ENCODE measurements at places on chromosomes 12 and 14. TPM values are rescaled to one million over a fixed set of nuclear protein-coding genes. Genes with fewer than 3 reads are reported as not detected.
A peak's percentile ranks its signal among the peaks of the same experiment; 100 is the strongest.

The CRIP1 gene
- 5.4 TPM for total RNA-seq

The IFNG-AS1 gene
- not detected for total RNA-seq

DNA sequence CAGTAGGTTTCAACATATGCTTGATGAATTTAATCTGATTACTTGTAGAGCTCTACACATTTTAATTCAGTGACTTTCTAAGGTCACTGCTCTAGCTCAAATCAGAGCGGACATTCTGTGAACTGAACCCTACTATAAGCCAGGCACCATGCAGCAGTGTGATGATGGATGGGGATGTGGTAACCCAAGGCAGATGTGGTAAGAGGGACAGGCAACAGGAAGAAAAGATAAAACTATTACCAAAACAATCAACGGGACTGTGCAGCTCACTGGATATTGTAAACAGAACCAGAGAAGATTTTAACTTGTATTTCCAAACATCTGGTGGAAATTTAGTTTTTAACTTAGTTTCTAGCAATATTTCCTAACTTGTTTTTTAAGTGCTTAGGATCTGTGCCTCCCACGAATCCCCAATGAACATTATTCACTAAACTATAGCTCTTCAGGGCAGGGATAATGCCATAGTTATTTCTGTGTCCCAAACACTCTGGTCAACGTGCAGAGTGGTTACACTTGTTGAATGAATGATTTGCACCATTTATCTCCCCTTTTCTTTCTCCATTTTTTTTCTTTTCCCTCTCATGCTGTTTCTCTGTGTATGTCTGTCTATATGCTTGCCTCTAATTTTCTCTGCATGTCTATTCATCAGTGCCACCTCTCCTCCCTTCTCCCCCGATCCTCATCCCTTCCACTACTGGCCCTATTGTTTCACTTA, 3.0 kb downstream of the ERO1A start:
- H3K27me3 ChIP-seq, result no peaks in the 10 kb centered on the region
- H3K4me1 ChIP-seq, result peaks cover 64% of the 10 kb centered on the region
- no peak overlapping the region for H3K4me3 ChIP-seq

DNA sequence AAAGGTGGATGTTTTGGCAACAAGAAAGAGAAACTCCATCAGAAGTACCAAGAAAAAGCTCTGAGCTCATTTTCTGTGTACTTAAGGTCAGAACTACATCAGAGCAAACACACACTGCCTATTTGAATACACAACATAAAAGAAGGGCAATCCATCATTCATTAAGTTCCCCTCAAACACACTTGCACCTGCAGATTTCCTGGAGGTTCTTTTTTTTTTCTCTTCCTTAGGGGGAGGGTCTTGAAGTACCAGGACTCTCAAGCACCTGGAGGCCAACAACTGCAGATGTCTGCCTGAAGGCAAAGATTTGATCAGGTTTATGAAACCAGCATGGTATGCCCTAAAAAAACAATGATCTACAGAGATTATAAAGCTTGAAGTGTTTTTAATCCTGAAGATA, 26.1 kb upstream of the PTHLH start:
- DNase-seq, result no peak
- no peak overlapping the region for H3K4me3 ChIP-seq
- H3K27me3 ChIP-seq, result no peaks in the 10 kb centered on the region

DNA sequence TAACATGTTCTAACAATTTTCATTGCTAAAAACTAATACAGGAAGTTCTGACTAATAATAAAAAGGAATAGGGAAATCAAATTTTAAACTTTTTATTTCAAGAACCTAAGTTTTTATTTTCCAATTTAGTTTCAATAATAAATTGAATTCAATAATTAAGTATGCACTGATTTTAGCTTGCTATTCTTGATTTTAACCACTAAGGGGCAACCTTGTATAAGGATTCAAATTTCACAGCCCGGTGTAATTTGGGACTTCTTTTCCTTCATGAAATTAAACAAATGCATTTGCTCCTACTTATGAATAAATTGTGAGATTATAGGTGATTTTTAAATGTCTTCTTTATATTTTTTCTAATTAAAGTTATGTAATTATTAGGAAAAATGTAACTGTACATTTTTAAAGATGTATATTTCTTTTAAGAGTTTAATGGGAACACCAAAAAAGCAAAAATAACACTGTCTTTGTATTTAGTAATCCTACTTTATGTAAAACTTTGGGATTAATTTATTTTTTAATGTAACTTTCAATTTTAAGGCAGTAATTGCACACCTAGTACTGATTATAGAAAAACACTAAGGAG, 241.4 kb upstream of the PDZRN4 start:
- no peak overlapping the region for H3K27ac ChIP-seq
- H3K36me3 ChIP-seq, result no peaks in the 10 kb centered on the region
- DNase-seq, result no peak

- no peak overlapping the region for H3K4me3 ChIP-seq
- H3K27me3 ChIP-seq, result no peaks in the 10 kb centered on the region
- no peak for DNase-seq
- H3K4me1 ChIP-seq, result no peaks in the 10 kb centered on the region
- no peaks in the 10 kb centered on the region for H3K36me3 ChIP-seq
Observed at GRCh38 chr14:44041700-44042099, 465.4 kb downstream of the FSCB start.

The TMTC1 gene
- 20.1 TPM for total RNA-seq

- H3K27ac ChIP-seq, result no peak overlapping the region
- H3K36me3 ChIP-seq, result no peaks in the 10 kb centered on the region
- H3K4me3 ChIP-seq, result no peak overlapping the region
- H3K4me1 ChIP-seq, result no peaks in the 10 kb centered on the region
- no peaks in the 10 kb centered on the region for H3K27me3 ChIP-seq
Observed at GRCh38 chr12:56385873-56386272, 23.2 kb upstream of the APOF start.

GRCh38 chr14:103393070-103393469, 7.9 kb downstream of the MARK3 start:
- H3K27ac ChIP-seq, result peak overlapping the region; percentile 43
- no peak for DNase-seq
- H3K27me3 ChIP-seq, result no peaks in the 10 kb centered on the region
- H3K4me3 ChIP-seq, result no peak overlapping the region

- H3K36me3 ChIP-seq, result no peaks in the 10 kb centered on the region
- no peak overlapping the region for H3K4me3 ChIP-seq
- no peak overlapping the region for H3K27ac ChIP-seq
- DNase-seq, result no peak
- H3K27me3 ChIP-seq, result no peaks in the 10 kb centered on the region
Observed at GRCh38 chr12:77720258-77720657, 110.4 kb upstream of the NAV3 start.

- H3K4me3 ChIP-seq, result peak overlapping the region; percentile 78
- no peaks in the 10 kb centered on the region for H3K27me3 ChIP-seq
- peak overlapping the region; percentile 90 for H3K27ac ChIP-seq
- no peaks in the 10 kb centered on the region for H3K36me3 ChIP-seq
Observed at GRCh38 chr14:30621354-30621939, 672 bp upstream of the SCFD1 start.

DNA sequence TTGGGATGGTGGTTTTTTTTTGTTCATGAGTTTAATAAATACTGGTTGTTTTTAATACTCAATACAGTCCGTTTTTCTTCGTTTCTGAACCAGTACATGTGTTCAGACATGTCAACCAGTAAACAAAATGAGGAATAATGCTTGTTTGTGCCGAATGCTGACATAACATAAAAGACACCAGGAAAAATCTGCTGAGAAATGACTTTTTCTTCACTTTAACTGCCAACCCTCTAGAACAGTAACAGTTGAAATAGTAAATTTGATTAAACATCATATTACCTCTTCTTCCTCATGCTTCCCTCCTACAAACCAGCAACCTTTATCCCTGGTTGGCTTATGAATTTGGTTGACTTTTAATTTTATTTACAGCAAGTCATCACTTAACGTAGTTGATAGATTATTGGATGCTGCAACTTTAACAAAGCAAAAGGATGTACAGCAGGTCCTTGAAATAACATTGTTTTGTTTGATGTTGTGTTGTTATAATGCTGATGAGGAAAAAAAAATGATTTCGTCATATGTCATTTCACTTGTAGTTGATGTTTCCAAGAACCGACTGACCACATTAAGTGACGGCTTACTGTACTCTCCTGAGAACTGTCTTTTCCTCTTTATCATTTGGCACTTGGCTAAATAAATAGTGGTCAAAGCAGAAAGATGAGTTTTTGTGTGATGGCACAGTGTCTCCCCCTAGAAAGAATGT, 340.5 kb downstream of the TMTC2 start:
- H3K4me1 ChIP-seq, result no peaks in the 10 kb centered on the region
- no peak overlapping the region for H3K4me3 ChIP-seq
- H3K27ac ChIP-seq, result no peak overlapping the region
- no peaks in the 10 kb centered on the region for H3K36me3 ChIP-seq
- no peak for DNase-seq

The CPSF2 gene
- 7.8 TPM for total RNA-seq

DNA sequence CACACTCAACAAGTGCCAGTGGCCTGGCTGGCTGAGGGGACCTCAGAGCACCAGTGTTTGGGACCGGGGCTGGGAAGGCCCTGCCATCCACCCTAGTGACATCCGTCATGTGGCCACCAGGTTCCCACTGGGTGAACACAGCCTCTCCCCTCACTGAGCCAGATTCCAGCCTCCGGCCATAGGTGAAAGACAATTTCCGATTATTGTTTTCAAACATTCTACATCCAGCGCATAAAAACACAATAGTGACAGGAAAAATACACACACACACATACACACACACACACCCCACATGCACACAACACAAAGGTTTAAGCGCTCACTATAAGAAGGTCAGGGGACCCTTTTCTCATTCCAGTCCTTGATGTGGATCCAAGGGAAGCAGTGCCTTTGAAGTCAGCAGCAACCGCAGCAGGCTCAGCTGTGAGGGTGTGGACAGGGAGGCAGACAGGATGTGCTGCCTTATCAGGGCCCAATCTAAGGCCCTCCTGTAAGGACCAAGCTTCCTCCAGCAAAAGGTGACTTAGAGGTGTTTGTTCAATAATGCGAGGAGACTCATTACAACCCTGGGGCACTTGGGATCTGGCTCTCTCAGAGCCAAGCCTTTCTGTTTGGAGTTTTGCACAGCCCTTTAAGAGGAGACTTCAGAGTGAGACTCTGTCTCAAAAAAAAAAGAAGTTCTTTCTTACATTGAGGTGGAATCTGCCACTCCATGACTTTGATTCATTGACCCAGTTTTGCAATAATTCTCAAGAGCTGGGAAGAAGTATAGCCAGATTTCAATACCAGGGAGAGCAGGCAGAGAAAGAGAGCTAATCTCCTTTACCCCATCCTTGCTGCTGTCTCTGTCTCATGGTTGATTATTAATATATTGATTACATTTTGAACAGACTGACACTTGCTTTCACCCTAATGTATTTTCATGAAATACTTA, 227.8 kb downstream of the ZFP36L1 start:
- no peak for DNase-seq
- H3K36me3 ChIP-seq, result no peaks in the 10 kb centered on the region
- H3K4me3 ChIP-seq, result no peak overlapping the region
- H3K27ac ChIP-seq, result peak overlapping the region; percentile 77
- H3K27me3 ChIP-seq, result no peaks in the 10 kb centered on the region
- H3K4me1 ChIP-seq, result peaks cover 82% of the 10 kb centered on the region

The GPR84 gene
- not detected for total RNA-seq

Measured in body of pancreas (tissue), 4 donors.